ENCODE measurements at places on chromosomes 1 and 21.
A peak's percentile ranks its signal among the peaks of the same experiment; 100 is the strongest.

DNA sequence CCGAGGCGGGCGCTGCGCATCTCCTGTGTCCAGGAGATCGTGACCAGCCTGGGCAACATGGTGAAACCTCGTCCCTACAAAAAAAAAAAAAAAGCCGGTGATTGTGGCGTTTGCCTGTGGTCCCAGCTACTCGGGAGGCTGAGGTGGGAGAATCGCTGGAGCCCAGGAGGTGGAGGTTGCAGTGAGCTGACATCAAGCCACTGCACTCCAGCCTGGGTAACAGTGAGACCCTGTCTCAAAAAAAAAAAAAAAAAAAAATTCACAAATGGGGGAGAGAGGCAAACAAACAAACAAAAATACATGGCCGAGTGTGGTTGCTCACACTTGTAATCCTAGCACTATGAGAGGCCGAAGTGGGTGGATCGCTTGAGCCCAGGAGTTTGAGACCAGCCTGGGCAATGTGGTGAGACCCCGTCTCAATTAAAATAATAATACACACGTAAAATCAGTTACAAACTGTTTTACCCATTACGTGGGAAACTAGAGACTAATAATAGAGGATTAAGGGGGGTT lies 758 bp downstream of the TATDN3 start:
- DNase-seq, result no peak

GRCh38 chr1:13788795-13789194 lies 88.8 kb downstream of the PRDM2 start:
- no peak for DNase-seq

GRCh38 chr1:178612261-178612660 lies 99.4 kb downstream of the TEX35 start:
- no peak for DNase-seq

DNA sequence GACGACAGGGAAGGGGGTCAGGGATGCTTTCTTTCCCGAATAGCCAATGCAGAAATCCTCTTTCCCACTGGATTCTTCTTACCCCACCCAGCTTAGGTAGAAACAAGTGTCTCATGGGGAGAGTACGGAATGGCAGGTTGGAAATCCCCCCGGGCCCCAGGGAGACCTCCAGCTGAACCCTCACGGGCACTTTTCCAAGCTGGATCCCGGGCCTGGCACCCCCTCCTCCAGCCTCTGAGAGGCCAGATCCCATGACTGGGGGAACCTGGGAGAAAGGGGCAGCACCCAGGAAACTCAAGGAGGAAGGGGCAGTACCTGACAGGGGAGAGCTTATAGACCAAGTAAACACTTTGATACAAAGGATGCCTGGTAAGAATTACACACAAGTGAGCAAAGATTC lies 1.3 kb downstream of the PKP1 start:
- DNase-seq, result no peak

DNA sequence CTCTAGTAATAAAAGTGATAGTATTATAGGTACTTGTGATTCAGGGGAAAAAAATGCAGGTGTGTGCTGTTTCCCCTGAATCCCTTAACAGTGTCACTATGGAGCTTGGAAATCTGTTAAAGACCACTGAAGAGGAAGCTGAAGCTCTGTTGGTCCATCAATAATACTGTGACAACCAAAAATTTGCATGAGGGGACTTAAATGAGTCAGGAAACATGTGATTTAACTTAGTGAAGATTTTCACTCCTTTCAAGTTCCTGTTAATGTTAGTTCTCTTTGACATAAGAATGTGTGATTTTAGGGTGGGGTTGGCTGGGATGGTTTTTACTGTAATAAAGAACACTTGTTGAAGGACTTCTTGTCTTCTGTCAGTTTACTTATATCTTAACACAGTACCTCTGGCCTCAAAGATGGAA lies 32.0 kb downstream of the VANGL2 start:
- peak; percentile 20 for DNase-seq

DNA sequence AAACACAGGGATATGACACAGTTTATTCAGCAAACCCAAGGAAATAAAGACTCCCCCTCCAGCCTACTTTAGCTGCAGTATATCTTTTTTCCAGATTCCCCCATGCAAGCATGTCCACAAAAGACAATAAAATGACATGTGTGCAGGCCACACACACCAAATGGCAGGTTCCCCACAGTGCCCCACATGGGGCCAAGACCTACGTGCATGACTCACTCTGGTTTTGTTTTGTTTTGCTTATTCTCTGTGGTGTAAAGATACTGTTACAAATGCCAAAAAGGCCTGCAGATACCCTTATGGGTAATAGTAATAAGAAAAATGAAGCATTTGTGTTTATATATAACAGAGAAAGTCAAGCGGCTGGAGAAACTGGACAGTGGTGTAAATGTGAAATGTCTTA lies 71.6 kb downstream of the RD3 start:
- DNase-seq, result no peak

DNA sequence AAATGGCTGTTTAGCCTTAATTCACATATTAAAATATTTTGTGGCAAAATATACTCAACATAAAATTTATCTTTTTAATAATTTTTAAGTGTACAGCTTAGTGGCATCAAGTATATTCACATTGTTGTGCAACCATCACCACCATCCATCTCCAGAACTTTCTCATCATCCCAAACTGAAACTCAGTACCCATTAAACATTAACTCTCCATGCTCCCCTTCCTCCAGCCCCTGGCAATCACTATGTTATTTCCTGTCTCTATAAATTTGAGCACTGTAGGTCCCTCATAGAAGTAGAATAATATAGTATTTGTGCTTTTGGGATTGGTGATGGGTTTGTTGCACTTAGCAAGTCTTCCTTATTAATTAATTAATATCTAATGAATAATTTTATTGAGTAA lies 29.4 kb downstream of the CCN1 start:
- DNase-seq, result no peak

- DNase-seq, result no peak
Measured at GRCh38 chr1:248013229-248013710, at the start of gene OR2L5. TSS of gene OR2L5 (plus strand) at chr1:248013660. CDS start at chr1:248021948, 8,288 bp downstream.

DNA sequence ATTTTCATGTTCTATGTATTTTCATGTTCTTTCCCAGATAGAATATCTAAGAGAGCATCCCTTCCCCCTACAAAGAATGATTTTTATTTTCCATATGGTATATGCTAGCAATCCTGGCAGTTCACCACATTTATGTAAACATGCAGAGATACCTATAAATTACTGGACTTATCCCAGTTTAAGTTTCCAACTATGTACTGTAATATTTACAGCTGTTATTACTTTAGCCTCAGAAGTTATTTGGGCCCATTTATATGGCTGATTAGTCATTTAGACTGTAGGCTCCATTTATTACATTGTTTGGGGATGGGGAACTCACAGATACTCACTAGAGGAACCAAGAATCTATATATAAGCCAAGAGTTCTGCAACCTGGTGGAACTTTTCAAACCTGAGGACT lies 84.8 kb upstream of the WARS2 start:
- DNase-seq, result no peak

- peak; percentile 31 for DNase-seq
Measured at GRCh38 chr21:42063571-42064521, 7.3 kb upstream of the UMODL1 start.

DNA sequence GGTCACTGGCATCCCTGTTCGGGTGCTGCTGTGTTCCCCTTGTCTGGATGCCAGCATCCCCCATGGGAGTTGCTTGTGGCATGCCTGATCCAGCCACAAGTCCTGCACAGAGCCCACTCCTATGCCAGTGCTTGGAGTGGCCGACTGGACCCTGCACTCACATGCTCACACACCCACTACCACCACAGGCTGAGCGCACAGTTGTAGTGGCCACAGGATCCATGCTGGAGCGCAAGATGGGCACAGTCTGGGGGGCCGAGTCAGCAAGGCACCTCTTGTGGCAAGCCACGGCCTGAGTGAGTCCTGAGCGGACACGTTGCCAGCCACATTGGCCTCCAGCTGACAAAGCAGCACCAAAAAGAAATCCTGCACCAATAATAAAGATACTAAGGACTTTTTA lies 661.6 kb upstream of the TMPRSS15 start:
- DNase-seq, result no peak

DNA sequence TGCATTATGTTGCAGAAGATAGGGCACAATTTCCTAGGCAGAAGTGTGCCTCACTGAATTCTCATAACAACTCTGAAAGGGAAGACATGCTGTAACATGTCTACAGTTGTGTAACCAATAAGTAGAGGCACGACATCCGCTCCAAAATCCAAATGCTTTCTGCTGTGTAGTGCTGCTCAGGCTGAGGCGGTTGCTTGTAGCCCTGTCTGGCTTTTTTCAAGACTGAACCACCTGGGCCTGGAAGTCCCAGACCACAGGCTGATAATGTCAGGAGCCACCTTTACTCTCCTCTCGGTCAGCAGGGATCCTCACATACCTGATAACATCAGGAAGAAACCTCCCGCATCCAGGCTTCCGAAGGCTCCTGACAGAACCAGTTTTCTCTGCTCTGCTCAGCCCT lies 10.9 kb downstream of the AKNAD1 start:
- no peak for DNase-seq

DNA sequence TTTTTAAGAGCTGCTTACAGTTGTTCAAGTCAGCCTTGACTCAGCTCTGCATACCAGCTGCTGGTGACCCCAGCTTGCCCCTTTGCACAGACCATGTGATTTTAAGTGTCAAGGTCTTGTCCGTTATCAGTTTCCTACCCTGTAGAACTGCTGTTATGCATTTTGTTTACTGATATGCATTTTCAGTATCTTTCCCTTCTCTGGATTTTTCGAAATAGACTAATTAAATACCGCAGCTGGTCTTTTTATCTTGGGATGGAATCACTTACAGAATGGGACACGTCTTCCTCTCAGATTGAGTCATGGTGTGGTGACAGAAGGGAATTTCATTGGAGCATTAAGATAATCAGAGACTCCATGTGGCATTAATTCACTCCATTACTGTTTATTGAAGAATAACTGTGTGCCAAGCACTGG lies 145.6 kb downstream of the FMN2 start:
- DNase-seq, result no peak

DNA sequence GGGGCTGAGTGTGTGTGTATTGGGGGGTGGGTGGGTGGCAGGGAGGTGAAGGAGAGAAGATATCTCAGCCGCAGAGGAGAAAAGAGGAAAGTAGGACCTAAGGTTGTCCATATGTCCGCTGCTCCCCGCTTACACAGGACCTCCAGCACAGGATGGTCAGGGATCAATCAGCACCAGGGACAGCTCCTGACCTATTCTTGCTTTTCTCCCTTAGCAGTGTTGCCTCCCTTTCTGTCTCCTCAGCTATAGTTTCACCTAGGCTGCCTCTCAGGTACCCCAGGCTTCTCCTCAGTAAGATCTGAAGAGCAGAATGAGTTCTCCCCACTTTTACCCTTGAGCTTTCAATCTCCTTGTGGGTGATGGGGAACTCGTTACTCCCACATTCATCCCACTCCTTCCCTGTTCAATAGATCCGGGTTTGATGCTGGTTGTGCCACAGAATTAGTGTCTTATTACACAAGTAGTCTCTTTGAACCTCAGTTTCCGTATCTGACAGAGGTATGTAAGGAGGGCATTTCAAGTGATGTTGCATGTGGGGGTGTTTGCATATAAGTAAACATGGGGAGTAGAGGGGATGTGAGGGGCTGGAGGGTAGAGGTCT lies 1.4 kb upstream of the DPH2 start:
- DNase-seq, result no peak

DNA sequence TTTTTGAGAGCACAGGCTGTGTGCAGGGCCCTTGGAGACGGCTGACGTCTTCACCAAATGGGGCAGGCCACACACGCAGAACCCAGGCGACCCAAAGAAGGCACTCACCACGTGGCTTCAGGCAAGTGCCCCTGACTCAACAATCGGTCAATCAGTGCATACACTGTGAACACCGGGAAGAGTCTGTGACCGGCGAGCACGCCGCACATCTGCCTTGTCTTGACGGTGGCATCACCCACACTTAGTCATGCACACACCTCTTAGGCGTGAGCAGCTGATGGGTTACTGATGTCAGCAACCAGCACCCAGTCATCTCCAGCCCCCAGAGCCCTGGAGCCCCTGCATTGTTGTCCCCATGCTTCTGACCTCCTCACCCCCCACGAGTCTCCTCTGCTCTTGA lies 4.9 kb upstream of the LRRC3 start:
- DNase-seq, result no peak

GRCh38 chr1:65065524-65066418 lies 82.2 kb upstream of the AK4 start:
- no peak for DNase-seq

DNA sequence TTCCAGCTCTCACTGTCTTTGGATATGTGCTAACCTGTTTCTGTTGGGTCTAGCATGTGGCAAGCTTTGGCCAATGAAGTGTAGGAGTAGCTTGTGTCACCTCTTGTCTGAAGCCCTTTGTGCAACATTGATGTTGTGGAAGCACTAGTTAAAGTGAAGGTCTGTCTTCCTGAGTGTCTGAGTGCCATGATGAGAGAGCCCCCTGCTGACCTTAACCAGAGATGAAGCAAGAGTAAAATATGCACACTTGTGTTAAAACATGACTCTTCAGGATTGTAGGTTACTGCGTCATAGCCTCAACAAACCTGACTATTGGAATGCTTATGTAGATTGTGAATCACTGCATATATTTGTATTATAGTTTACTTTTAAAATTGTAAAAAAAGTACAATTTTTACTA lies 103.7 kb downstream of the NCAM2 start:
- DNase-seq, result no peak

GRCh38 chr1:246651012-246651695 lies 73.1 kb upstream of the SCCPDH start:
- DNase-seq, result no peak

- DNase-seq, result no peak
Measured at GRCh38 chr1:241045659-241046058, 311.3 kb downstream of the RGS7 start.

DNA sequence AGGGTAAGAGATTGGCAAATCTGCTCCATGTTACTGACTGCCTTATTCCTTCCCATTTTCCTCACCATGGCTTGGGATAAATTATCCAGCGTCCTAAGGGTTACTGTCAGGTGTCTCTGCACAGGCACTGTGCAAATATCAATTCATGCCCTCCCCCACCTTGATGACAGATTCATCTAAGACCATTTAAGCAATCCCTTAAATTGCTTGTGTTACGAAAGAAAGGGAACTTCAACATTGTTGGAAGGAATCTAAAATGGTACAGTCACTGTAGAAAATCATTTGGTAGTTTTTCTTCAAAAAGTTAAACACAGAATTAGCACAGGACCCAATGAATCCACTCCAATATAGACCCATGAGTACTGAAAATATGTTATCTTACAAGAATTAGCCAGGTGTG lies 17.6 kb upstream of the MTARC2 start:
- DNase-seq, result no peak

DNA sequence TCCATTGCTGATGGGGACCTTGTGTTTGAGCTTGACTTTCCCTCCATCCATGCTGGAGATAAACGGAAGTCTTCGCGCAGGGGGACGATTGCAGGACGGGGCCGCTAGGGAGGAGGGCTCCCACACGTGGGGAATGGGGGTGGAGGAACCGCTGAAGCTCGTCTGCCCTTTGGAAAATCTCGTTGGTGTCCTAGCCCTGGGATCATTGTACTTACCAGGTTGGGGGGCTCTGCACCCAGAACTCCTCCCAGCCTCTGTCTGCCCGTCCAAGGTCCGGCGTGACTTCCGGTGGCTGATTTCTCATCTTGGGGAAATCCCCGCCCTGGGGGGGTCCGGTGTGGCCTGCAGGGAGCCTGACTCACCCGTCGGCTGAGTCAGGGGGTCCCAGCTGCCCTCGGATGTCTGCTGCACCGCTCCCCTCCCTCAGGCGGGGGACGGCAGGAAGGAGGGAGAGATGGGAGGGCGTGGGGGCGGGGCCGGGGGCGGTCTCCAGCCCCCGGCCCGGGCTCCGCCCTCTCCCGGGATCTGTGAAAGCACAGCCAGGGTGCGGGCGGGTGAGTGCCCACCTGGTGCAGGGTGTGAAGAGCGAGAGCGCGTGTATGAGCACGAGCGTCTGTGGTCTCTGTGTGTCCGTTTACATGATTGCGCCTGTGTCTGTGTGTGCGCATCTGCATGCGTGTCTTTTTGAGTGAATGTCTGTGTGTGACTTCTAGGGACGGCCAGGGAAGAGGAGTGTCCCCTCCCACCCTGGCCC lies 35.8 kb downstream of the PIK3CD start:
- DNase-seq, result peak; percentile 60
